Stimulated activated naive CD8-positive, alpha-beta T cell treated with anti-CD3 and anti-CD28 coated beads, Interleukin-15, amount 100 ng/mL, for 72 hours (primary cell): ENCODE measurements at places on chromosomes 12 and 14.

DNA sequence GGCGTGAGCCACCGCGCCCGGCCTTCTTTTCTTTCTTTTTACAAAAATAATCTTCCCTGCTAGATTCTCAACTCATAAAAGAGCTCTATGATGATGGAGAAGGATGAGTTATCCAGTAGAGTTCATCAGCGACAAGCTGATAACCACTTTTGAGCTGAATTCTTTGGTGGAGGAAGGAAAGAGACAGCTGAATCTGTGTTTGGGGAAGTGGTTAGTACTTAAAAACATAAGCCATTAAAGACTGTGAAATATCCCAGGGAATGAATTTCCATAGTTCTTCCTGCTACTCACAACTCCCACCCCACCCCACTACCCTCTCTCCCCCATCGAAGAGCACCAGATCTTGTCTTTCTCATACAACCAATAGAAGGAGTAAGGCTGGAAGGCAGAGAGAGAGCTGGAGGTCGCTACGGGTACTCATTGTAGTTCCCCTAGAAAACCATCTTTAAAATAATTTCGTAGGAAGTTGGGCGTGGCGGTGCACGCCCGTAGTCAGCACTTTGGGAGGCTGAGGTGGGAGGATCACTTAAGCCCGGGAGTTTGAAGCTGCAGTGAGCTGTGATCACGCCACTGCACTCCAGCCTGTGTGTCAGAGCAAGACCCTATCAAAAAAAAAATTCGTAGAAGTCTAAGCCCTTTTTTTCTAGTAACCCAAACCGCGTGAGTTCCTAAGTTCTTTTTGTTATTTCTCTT is 647 bp upstream of the ESPL1 start:
- no peak for DNase-seq

DNA sequence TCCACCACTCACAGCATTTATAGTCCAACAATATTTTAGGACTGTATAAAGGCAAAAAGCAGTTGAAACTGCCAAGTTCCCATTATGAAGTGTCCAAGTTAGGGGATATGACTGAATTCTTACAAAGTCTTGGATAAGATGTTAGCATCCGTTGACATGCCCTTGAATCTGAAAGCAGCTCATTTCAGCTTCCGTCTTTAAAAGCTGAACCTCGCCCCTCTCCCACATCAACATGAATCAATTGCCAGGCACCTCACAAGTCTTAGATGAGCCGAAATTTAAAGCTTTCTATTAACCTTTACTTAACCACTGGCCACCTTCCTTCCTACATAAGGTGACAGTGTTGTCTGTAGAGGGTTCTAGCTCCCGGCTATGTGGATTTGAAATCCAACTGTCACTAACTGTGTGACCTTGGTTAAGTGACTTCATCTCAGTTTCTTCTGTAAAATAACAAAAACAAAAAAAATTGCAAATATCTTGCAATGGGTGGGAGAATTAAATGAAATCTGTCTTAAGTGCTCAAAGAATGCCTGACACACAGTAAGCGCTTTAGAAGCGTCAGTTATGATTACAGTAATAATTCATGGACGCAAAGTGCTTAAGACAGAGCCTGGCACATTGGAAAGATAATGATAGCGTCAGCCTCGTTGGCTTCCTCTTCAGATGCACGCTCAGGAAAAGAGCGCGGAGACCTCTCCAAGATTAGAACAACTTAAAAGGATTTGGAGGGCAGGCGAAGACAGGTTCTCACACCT is 1.2 kb downstream of the PPP1CC start:
- no peak for DNase-seq

DNA sequence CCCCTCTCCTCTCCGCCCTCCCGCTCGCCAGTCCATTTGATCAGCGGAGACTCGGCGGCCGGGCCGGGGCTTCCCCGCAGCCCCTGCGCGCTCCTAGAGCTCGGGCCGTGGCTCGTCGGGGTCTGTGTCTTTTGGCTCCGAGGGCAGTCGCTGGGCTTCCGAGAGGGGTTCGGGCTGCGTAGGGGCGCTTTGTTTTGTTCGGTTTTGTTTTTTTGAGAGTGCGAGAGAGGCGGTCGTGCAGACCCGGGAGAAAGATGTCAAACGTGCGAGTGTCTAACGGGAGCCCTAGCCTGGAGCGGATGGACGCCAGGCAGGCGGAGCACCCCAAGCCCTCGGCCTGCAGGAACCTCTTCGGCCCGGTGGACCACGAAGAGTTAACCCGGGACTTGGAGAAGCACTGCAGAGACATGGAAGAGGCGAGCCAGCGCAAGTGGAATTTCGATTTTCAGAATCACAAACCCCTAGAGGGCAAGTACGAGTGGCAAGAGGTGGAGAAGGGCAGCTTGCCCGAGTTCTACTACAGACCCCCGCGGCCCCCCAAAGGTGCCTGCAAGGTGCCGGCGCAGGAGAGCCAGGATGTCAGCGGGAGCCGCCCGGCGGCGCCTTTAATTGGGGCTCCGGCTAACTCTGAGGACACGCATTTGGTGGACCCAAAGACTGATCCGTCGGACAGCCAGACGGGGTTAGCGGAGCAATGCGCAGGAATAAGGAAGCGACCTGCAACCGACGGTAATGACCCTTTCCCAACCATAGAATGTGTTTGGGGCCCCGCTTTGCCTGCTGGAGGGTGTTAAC is 615 bp downstream of the CDKN1B start:
- DNase-seq = peak; percentile 40

- DNase-seq = peak; percentile 51
These were observed 340.1 kb downstream of the BCL11B start for GRCh38 chr14:98931911-98932310.

GRCh38 chr12:94679554-94680195 is 29.3 kb upstream of the TMCC3 start:
- DNase-seq = no peak

DNA sequence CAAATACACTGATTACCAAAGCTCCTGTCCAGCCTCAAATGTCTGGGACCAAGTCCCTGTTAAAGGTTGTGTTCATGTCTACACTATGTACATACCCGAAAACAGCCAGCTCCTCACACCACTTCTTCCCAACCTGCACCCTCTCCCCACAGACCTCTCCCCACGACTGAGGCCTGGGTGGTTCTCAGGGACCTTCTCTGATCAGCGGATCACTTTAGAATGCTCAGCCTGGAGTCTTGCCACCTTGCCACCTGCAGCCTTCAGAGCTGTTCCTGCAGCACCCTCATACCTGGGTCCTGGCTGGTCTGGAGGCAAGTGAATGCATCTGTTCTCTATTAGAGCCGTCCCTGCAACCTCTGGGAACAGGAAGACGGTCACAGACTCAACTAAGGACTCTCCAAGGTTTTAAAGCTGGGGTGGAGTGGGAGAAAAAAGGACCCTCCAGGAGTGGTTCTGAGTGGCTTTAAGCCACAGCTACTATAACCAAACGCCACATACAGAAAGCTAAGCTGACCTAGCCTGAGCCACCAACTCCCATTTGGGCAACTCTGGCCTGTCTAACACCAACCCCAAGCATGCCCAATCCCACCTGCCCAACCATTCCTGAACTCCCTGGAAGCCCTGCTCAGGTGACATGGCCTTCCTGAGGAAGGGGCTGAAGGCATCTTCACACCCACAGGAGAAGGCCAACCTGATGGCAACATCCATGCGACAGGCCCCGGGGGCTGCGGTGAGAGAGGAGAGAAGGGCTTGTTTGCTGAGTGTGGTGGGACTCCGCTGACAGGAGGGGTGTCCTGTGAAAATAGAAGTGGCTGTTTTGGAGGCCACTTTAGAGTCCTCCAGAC is 8.6 kb downstream of the KRT2 start:
- no peak for DNase-seq

- DNase-seq = no peak
These were observed 118.3 kb downstream of the VEZT start for GRCh38 chr12:95335948-95336347.

GRCh38 chr12:85280165-85280983 is at the start of gene ALX1:
Gene ALX1, plus strand, starts transcription at chr12:85280220. Its CDS starts 42 bp downstream, at chr12:85280262.
- DNase-seq = no peak

GRCh38 chr12:68319988-68320623 is 12.1 kb downstream of the MDM1 start:
- no peak for DNase-seq

- DNase-seq = no peak
These were observed 8.4 kb upstream of the HHIPL1 start for GRCh38 chr14:99636487-99636886.

DNA sequence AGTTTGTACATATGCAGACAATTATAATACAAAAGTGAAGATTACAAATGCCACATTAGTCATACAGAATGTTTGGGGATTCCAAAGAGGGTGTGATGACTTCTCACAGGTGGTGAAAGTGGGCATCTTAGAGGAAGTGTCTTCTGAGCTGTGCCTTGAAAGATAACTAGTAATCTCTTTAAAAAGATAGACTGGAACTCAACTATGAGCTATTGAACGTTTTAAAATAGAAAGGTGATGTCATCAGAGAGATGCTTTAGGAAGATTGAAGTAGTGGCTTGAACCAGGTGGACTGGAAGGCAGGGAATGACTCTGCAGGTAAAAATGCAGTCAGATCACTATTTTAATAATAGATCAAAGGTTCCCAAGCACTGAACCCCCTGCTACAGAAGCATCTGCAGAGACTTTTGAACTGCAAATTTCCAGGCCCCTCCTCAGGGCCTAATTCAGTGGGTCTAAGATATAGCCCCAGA is 50.3 kb downstream of the SYT1 start:
- DNase-seq = no peak

DNA sequence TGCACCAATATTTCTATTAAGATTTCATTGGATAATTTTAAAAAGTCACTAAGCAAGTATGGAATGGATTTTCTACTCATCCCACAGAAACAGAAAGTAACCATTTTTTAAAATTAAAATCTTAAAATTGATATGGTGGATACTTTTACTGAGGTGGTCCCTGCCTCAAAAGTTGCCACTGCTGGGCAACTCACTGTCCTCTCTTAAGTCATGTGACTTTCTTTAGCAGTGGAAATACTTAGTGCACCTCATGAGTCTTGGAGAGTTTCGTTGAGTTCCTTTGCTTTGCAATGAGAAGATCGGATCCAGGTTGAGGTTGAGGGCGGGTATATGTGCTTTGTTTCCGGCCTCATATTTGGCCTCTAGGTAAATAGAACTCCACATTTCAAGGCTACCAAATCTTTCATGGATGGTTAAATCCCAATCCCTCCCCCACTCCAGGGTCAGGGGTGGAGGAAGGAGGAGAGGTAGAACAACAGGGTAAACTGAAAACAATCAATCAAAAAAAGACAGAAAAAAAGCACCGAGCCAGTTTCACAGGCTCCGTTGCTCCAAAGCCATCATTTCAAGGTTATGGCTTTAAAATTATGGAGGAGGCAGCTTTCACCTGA is 39.5 kb upstream of the DUSP6 start:
- no peak for DNase-seq

DNA sequence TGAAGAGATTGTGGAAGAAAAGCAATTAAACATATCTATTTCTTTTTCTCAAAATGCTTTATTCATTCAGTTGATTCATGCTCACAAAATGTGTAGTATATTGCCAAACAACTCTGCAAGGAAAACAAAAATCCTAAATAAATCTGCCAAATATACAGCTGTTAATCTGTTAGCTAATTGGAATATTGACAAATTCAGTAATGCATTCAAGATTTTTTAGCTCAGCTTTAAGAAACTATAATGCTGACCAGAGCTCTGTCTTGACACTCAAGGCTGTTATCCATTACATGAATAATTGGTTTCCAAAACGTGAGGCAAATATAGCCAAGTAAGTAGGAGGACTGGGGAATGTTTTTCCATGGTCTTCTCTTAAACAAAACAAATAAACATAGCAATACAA is 146.8 kb downstream of the TMTC2 start:
- DNase-seq = no peak

GRCh38 chr12:131830335-131830913 is 2.2 kb downstream of the MMP17 start:
- DNase-seq = peak; percentile 52

DNA sequence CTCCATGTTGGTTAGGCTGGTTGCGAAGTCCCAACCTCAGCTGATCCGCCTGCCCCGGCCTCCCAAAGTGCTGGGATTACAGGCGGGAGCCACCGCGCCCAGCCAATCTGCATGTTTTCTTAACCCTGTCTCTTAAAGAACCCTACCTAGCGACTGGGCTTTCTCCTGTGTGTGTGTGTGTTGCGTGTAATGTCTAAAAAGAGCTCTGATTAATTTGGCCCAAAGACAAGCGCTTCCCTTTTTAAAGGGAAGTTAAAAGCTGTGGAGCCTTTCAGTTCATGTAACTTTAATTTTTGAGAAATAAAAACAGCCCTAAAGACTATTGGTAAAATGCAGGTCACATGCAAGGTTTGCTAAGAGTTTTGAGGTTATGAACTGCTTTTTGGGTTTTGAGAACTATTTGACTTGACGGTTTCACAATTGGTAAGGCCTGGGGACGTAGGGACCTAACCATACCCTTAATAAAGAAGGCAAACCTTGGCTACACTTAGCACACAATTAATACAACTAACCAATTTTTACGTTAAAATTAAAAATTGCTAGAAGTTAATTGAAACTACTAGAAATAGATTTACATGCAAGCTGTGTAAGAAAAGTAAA is 103.2 kb downstream of the KCNMB4 start:
- DNase-seq = no peak

DNA sequence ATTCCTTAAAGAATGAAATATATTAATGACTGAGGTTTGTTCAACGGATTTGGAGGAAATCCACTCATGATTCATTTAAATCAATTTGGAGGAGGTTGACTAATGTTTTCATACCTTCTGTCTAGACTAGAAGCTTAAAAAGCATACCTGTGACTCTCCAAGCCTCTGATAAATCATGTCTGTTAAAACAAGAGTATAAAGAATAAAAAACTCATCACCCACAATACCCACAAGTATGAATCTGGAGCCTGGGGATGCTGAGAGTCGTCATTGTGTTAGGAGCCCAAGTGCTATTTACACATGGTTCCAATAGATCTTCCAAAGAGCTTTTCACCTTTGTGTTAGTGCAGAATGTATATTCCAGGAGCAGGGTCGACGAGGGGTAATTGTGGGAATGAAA is 86.8 kb upstream of the ADAMTS20 start:
- no peak for DNase-seq

DNA sequence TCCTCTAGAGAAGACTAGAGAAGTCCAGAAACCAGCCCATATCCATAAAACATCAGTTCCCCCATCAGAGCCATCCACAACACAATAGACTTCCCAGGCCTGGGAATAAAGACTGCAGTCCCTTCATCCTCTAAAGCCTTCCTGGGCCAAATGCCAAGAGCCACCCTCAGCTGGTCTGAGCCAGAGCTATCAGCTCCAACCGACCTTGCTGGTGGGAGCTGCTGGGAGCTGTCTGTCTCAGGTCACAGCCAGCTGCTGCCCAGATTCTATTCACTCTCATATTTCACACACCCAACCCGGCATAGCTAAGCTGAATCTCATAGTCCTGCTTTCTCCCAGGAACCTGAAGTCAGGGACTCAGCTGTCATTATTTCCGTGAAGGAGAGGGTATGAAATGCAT is 10.9 kb upstream of the TFCP2 start:
- DNase-seq = no peak

- DNase-seq = no peak
These were observed 62.9 kb upstream of the HIF1A start for GRCh38 chr14:61632401-61632800.
